ENCODE measurements at places on chromosomes 2 and 18. TPM values are rescaled to one million over a fixed set of nuclear protein-coding genes. Genes with fewer than 3 reads are reported as not detected.

CXCR2 gene
- polyA plus RNA-seq: 0.37 TPM

TMEFF2 gene
- polyA plus RNA-seq: not detected

ABCG8 gene
- polyA plus RNA-seq: not detected

TSPYL6 gene
- polyA plus RNA-seq: not detected

AKAIN1 gene
- polyA plus RNA-seq: not detected

Data from mammary epithelial cell (primary cell).